Activated CD8-positive, alpha-beta memory T cell treated with anti-CD3 and anti-CD28 coated beads for 1 hour (primary cell): ENCODE measurements at places on chromosomes 13 and 19.

DNA sequence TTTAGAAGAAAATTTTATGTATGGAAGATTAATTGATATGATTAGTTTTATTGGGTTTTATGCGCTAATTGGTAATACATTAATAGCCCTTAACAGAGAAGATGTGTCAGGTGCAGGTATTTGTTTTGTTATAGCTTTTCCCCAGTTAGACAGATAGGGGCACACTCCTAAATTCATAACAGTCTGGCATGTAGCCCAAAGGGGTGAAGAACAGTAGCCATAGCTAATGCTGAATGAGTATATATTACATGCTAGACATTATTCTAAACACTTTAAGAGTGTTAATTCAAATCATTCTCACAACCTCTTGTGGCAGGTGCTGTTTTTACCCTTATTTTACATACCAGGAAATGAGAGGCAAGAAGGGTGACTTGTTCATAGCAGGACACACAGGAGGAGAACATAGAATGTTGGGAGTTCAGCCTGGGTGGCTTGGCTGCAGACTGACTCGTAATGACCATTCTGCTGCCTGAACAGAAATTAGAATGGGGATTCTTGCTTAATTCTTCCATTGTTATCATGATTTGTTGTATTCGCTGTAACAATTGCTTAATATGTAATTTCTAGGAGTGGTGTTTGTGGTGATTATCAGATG, 20.1 kb downstream of the PCCA start:
- no peak for DNase-seq

DNA sequence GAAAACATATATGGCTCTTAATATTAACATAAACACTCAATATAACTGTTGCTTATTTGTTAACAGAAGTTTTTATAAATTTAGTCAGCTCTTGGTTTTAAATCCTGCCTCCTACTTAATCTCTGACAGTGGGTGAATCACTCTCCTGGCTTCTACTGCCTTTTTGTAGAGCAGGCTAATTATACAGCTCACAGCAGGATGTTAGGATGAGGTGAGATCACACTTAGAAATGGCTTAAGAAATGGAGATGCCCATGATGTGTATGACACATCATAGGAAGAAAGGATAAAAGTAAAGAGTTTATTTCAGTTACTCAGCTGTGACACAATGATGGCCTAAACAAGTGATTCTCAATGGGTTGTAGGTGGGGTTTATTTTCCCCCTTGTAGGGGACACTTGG, 345.6 kb downstream of the SPRY2 start:
- DNase-seq: no peak

GRCh38 chr19:41621654-41622053, 5.2 kb downstream of the CEACAM4 start:
- DNase-seq: no peak

DNA sequence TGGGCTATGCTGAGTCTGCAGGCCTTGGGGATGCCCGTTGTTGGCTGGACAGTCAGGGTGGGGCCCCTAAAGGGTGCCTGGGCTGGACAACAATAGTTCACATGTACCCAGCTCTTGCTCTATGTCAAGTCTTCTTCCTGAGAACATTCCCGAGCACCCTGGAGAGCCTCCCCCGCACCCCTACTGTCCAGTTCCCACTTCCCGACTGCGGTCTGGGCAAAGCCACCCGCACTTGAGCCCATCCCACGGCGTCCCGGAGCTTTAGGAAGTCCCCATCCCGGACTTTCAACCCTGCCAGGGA, 1.1 kb upstream of the MPND start:
- DNase-seq: no peak

DNA sequence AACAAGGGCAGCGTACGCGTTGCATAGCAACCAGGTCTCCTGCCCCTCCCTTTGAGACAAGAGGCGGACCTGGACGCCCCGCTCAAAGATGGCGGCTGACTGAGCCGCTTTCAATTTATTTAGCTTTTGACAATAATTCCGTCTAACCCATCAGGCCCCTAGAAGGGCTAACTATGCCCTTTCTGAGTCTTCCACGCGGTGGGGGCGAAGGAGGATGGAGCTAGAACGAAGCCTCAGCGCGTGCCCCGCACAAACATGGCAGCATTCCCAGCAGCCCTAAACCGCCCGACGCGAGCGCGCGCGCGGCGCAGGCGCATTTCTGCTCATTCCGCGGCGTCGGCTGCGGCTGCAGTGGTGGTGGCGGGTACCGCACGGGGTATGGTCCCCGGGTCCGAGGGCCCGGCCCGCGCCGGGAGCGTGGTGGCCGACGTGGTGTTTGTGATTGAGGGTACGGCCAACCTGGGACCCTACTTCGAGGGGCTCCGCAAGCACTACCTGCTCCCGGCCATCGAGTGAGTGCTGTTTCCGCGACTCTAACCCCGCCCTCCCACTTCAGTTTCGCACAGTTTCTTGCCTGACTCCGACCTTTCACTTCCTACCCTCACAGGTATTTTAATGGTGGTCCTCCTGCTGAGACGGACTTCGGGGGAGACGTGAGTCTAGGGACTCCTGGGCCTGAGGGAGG, at the start of gene MED25:
Gene MED25, plus strand, starts transcription at position 326 of the 685 bp plus-strand sequence. Its CDS starts 53 bp downstream, at position 379.
- DNase-seq: peak; percentile 77

DNA sequence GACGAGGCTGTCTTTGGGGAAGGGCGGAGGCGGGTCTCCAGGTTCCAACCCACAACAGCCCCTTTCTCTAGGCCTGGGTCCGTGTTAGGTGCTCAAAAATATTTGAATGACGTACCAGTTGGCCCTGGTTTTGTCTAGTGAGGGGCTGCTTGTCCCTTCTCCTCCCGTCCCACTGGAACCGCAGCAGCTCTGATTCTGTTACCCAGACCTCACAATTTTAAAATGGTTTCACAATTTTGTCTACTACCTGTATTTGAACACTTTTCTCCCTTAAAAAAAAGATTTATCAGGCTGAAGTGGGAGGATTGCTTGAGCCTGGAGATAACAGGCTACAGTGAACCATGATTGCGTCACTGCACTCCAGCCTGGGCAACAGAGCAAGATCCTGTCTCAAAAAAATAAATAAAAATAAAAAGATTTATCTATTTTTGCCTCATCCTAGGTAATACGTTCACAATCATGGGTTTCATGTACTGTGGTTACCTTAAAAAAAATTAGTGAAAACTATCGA, 1.3 kb upstream of the IRF2BP1 start:
- no peak for DNase-seq

DNA sequence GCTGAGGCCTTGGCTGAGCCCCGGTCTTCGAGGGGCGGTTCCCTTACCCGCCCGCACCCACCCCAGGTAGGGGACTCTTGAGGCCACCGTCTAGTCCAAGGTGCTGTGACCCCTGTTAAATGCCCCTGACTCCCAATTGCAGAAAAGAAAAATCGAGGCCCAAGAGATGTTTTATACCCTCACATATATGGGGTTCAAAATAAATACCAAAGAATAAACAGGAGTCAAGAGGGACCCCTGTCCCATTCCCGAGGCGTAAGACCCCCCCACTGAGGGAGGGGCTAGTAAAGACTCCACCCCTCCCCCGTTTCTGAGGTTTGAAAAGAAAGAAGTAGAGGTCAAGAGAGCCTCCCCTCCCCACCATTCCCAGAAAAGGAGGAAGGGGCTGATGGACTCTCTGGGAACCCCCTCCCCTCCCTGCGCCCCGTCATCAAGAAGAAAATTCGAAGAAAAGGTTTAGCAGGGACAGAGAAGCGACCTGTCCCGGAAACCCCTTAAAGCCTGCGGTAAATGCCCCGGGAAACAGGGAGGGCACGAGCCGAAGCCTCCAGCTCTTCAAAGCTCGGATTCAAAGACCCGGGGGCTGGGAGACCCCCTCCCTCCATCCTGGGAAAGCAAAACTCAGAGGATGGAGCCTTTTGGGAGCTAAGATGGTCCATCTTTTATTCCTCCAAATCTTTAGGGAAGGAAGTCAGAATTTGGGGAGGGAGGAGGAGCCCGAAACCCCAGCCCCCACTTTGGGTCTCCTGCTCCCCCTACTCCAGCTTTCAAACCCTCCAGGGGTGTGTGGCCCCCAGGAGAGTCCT, 755 bp upstream of the RAB3A start:
- DNase-seq: no peak

DNA sequence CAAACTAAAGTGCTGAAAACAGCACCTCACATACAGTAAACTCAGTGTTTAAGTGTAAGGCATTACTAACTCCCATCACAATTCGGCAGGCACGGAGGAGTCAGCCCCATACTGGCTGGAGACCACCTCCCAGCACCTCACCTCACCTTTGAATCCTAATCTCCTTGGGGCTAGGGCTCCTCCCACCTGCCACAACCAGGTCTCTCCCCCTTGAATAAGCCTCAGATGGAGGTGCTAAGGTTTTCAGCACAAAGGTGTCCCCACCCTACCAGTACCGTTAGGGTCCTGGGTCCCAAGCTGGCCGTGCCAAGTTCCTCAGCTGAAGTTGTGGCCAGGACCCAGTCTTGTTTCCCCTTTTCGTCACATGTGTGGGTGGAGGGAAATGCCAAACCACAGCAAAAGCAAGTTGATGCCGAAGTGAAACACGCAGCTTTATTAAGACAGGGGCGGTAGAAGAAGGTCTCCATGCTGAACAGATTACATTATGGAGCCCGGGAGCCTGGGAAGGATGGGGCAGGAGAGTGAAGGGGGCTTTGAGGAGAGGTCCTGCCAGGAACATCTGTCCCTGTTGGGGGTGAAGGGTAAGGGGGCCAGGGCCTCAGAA, at the start of gene IGFLR1:
Gene IGFLR1, minus strand, starts transcription at position 332 of the 604 bp plus-strand sequence. CDS start 1,272 bp downstream, outside the sequence.
- no peak for DNase-seq
